Stimulated activated CD8-positive, alpha-beta memory T cell treated with anti-CD3 and anti-CD28 coated beads, Interleukin-4, amount 100 ng/mL, for 48 hours (primary cell): ENCODE measurements at places on chromosomes 12 and 14.

- DNase-seq: no peak
Measured at GRCh38 chr12:20731274-20731673, 36.1 kb downstream of the SLCO1C1 start.

GRCh38 chr12:123715195-123715594 lies 3.0 kb downstream of the ATP6V0A2 start:
- no peak for DNase-seq

DNA sequence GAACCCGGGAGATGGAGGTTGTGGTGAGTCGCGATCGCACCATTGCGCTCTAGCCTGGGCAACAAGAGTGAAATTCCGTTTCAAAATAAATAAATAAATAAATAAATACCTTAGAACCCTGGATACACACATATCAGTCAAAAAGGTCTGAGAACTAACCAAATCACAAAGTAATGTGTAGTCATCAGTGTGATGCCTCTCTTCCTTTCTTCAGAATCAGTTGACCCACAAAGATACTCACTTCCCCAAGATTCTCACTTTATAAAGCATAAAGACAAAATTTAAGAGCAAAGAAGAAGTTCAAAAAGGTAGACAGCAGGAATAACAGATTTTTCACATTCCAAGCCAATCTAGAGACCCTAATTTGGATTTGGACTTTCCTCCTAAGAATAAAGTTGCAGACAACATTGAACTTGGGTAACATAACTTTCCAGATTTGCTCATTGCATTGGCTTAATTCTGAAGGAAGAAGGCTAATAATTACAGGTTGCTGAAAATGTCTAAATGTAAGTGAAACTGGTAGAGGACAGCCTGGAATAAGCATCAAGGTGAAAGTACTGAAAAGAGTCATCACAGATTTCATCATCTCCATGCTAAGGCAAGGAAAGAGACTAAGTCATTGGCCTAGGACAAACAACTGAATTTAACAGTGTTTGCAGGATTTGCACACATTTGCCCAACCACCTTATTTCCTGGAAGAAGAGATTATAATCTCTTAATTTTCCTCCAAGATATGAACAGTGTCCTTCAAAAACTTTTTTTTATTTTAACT lies 17.4 kb downstream of the TMED10 start:
- DNase-seq: no peak

- no peak for DNase-seq
Measured at GRCh38 chr14:81172881-81173280, 47.9 kb downstream of the GTF2A1 start.

DNA sequence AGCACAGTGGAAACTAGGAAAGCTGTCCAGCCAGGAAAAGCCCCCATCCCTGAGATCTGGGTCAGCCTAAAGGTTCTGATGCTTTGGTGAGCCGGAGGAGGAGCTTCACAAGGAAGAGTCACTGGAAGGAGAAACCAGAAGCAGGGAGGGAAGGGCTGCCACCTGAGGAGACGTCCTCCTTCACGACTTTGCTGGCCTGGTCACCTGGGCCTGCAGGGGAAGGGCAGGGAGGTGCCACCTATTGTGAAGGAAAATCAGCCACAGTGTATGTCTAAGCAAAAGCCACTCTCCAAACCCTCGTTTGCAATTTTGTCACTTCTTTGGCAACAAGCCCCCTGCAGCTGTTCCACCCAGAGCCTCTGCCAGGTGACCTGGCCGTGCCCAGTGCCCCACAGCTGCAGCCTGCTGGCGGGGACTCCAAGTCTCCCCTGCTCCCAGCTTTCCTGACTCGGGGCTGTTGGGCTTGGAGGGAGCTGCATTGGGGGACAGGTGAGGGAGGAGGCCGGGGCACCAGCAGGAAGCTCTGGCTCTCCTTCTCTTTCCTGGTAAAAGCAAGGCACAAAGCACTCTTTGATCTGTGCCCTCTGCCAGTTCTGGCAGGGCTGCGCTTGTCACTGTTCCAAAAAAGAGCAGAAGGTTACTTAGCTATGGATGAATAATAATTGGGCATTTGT lies 120.9 kb upstream of the BCL2L14 start:
- DNase-seq: no peak
